ENCODE measurements at places on chromosomes 16 and 17.

DNA sequence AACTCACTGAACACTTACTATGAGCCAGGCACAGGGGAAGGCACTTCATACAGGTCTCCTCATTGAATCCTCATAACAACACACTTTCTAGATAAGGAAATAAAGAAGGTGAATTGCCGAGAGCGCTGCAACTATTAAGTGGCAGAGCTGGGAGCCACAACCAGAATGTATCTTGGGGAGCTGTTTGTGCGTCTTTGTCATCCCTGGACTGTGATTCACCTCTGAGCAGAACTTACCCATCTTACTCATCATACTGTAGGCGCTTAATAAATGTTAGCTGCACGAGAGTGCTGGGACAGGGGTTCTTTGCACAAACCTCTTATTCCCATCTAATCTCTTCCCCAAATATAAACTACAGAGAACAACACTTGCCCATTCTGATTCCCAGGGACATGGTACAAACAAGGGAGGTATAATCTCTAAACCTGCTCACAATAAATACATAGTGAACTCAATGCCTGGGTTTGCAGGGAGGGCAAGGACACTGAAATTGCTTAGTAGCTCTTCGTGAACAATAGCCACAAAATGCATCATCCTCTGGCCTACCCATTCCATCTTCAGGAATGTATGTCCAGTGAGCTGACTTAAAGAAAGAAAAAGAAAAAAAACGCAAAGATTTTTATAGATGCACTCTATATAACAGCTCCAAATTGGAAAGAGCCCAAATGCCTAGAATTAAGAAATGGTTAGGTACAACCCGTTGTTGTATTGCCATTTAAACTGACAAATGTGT is 43.0 kb downstream of the MYO18A start:
- DNase-seq = no peak

DNA sequence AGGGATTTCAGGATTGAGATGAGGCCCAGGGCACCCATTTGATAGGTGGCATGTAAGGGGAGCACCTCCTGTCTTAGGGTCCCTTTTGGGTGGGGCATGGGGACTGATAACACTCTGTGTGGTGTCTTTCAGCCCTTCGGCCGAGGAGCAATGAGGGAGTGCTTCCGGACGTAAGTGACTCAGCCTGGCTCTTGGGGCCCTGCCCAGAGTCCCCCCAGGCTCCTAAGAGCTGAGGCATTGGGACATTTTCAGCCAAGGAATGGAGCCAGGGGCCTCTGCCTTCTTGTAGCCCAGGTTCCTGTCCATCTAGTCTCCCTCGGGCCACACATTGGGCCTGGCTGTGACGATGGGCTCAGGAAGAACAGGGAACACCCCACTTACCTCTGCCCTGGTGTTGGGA is 44.4 kb downstream of the EEF2K start:
- DNase-seq = no peak

GRCh38 chr17:28406473-28406814 is 432 bp upstream of the SLC46A1 start:
- DNase-seq = no peak

GRCh38 chr16:83315271-83315670 is 492.5 kb upstream of the HSBP1 start:
- no peak for DNase-seq

GRCh38 chr16:57324749-57325148 is 33.8 kb upstream of the CCL22 start:
- no peak for DNase-seq

- no peak for DNase-seq
Observed at GRCh38 chr17:9228408-9229159, 207.3 kb downstream of the NTN1 start.

- peak; percentile 41 for DNase-seq
Observed at GRCh38 chr17:82356845-82357355, 2.1 kb upstream of the TEX19 start.

DNA sequence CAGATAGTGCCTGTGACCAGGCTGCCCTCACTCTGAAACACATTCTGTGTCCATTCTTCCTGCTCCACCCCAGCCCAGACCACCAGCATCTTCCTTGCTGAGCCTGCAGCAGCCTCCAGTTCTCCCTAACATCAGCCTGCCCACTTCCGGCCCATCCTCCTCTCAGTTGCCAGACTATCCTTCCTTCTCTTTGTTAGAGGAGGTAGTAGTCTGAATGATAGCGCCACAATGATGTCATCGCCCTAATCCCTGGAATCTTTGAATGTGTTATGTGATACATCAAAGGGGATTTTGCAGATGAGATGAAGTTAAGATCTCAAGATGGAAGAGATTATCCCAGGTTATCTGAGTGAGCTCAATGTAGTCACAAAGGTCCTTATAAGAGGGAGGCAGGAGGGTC is 3.2 kb upstream of the ZDHHC1 start:
- no peak for DNase-seq

GRCh38 chr16:84662471-84662870 is 14.2 kb downstream of the KLHL36 start:
- no peak for DNase-seq

DNA sequence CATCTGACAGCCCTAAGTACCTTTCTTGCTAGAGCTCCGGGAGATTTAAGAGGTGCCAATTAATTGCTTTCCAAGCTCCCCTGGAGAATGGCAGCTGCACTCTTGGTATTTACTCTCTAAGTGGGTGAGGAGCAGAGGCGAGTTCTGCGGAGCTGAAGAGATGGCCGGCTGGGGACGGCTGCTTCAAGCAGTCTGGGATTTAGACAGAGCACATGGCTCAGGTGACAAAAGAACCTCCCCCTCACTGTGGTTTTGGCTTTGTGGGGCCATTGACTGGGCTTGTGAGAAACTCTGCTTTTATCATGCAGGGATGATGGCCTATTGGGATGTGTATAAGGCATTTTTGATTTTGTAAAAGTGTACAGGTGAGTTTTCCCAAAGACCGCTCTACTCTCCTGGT is 239.3 kb upstream of the EEF2KMT start:
- no peak for DNase-seq

Data from D341Med (cell line).